ENCODE measurements at places on chromosomes 11 and 22.

- no peak for DNase-seq
Observed at GRCh38 chr11:3189886-3190583, 24.9 kb upstream of the OSBPL5 start.

- DNase-seq: no peak
Observed at GRCh38 chr11:96390488-96390792, 627 bp downstream of the JRKL start.

GRCh38 chr11:12164061-12165014, 53.9 kb downstream of the MICAL2 start:
- DNase-seq: peak; percentile 94

GRCh38 chr22:20459152-20459542, 21.5 kb upstream of the SCARF2 start:
- DNase-seq: no peak

DNA sequence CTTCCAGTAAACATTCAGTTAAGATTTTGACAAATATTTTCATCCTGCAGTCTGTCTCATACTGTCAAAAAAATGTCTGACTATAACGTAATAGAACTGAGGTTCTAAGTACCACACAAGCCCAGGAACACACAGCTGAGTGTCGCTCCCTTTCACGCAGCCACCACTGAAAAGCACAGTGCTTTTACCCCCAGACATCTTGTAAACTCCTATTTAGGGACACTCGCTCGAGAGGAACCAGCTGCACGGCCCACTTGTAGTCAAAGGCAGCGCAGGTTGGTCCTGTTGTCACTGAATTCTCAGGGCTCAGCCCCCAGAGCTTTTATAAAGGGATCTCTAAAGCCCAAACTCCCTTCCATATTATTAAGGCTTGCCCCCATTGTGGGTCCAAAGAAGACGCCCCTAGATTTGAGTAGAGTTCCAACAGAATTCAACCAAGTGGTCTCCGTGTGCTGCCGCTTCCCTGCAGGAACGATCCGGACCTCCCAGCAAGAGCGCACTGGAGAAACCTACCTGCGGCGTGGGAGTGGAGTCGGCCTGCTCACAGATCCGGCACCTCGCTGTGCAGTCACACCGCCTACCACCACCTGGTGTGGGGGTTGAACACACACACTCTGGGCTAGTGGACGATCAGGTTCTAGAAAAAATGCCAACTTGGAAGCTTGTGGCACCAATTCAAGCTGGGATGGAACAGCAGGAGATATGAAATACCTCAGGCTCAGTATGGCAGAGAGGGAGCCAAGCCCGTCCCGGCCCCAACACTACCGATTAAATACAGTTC, 23.4 kb downstream of the ASPHD2 start:
- no peak for DNase-seq

GRCh38 chr11:45879803-45880686, 5.4 kb upstream of the MAPK8IP1 start:
- peak; percentile 71 for DNase-seq

DNA sequence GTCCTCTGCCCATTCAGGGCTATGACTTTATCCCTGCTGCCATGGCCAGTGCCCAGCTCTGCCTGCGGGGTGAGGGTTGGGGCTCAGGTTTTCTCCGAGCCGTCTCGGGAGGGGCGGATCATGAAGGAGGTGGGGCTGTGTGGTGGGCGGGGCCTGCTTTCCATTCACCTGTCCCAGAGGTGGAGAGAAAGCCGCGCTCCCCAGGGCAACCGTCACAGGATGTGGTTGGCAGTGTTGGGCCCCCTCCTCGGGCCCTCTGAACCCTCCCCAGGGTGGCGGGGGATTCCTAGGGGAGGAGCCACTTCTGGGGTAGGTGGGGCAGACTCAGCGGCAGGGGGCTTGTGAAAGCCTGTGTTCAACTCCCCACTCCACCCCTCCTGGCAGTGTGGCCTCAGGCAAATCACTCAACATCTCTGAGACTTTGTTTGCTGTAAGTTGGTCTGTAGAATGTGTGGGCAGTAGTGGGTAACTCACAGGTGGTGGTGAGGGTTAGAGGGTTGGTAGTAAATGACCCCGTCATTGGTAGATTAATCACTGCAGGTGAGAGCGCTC, 50.3 kb downstream of the CD6 start:
- DNase-seq: no peak

GRCh38 chr22:23274891-23275694, 94.8 kb downstream of the BCR start:
- DNase-seq: no peak
